ENCODE measurements at places on chromosomes 5 and 9.

DNA sequence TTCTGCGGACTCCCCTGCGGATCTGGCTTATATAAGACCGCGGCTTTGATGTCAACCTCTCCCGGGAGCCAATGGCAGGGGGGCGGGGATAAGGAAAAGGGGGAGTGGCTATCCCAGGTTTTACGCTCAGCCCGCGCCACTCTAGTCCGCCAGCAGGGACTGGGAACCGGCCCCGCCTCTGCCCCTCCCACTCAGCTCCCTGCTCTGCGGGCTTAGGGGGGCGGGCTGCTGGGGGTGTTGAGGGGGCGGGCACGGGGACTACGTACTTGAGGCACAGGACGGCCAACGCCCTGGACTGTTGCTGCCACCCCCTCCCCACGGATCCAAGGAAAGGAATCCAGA, at the start of gene HAND1:
Gene HAND1 (minus strand): TSS at position 4 of the 342 bp plus-strand sequence. CDS start 219 bp downstream, outside the sequence.
- DNase-seq: no peak

DNA sequence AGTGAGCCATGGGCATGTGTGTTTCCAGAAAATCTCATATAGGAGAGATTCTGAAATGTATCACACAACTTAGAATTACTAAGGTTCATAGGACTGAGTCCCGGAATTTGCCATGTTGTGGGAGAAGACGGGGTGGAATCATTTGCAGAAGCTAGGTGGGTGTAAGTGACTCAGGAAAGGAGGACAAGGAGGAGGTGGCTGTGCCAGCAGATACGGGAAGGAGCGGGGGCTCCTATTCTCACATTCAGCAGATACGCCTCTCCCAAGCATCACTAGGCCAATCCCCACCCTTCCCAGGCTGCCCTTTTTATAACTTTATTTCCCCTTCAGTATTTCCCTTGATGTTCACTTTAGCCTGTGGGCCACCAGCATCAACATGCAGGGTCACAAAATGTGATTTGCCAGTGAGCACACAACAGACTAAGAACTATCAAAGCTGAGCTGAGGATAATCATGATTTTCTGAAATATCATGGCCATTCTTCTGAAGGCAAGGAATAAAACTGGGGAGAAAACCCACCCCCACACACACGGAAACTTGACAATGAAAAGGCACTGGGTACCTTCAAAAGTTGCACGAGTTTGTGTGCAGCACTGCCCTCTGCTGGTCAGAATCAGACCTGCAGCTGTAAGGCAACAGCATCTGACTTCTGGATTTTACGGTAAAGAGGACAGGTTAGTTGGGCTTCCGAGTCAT, 133.2 kb downstream of the MTX3 start:
- peak; percentile 79 for DNase-seq

DNA sequence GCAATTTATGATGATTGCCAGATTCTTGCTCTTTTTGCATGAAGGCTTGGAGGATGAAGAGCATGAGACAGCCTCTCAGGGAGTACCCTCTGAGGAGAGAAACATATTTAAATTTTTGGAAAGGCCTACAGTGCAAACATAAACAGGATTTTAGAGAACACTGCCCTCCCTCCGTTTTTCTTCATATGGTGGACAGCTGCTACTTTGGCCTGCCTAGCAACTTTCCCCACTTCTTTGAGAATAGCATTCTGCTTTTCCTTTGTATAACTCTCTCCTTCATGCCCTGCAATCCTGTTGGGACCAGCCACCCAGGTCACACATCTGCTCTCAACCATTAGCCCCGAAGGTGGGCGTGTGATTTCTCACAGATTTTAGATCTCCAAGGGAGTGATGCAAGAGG, 20.5 kb upstream of the TXN start:
- DNase-seq: no peak

DNA sequence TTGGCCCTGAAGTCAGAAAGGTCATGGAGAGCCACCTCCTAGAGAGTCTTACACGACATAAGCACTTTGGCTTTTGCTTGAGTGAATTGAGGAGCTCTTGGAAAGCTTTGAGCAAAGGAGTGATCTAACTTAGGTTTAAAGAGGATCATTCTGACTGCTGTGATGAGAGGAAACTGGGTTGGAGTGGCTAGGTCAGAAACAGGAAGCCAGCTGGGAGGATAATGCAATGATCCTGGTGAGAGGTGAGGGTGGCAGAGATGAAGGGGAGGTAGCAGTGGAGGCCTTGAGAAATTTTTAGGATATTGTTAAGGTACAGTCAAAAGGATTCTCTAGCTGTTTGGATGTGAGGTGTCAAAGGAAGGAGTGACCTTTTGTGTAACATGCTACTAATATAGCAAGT, 32.2 kb upstream of the ROPN1L start:
- DNase-seq: no peak

DNA sequence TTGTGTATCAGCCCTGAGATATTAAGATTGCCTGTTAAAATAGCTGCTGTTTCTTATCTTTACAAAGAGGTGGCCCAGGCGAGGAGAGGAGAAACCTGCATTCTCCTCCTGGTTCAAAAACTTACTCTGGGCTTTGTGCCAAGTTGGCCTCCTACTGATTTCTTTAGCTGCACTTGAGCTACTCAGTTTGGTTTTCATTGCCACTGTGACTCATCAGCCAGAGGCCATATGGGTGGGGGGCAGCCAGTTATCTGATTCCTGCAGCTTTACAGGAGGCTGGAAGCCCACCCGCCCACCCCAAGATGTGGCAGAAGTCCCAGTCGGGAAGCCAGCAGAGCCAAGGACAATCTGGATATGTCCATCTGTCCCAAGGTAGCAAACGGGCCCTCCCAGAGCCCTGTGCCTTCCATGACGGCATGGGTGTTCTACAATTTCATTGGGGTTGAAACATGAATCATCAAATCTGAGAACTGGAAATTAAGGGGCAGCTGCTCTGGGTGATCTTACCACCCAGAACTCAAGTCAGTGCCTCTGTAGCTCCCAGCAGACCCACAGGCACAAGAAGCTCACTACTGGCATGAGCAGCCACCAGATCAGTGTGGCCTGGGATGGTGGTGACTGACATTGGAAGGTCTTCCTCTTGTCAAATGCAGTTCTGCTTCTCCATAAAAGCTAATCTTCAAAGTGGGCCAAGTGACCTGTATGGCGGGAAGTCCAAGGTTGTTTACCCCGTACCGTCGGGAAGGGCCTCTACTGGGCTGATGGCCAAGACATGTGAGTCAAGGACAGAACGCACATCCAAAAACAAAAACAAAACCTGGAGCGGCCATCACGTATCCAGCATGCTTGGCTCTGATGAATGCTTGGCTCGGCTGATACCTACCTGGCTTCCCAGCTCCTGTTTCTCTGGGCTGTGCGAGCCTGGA, 15.6 kb downstream of the FCN2 start:
- DNase-seq: no peak

DNA sequence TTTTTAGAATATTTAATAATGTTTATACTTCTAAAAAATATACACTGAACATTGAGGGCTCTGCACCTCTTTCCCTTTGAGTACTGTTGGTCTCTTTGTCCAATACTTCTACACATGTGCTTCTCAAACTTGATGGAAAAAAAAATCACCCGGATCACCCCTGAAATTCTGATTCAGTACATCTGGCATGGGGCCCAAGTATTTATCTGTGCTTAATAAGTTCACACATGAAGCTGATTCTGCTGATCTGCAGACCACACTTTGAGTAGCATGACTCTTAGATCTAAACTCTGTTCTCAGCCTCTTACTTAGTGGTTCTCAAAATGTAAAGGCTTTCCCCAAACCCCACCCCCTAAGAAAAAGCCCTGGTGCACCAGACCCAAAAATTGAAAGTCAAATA, 12.0 kb downstream of the RUSC2 start:
- DNase-seq: no peak

DNA sequence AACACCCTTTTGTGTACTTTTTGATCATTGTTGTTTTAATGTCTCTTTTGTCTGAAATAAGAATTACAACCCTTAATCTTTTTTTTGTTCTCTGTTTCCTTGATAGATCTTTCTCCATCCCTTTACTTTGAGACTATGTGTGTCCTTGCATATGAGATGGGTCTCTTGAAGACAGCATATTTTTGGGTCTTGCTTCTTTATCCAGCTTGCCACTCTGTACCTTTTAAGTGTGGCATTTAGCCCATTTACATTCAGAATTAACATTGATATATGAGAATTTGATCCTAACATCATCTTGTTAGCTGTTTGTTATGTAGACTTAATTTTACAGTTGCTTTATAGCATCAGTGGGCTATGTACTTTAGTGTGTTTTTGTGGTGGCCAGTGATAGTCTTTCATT, 382.5 kb downstream of the MED10 start:
- DNase-seq: no peak

DNA sequence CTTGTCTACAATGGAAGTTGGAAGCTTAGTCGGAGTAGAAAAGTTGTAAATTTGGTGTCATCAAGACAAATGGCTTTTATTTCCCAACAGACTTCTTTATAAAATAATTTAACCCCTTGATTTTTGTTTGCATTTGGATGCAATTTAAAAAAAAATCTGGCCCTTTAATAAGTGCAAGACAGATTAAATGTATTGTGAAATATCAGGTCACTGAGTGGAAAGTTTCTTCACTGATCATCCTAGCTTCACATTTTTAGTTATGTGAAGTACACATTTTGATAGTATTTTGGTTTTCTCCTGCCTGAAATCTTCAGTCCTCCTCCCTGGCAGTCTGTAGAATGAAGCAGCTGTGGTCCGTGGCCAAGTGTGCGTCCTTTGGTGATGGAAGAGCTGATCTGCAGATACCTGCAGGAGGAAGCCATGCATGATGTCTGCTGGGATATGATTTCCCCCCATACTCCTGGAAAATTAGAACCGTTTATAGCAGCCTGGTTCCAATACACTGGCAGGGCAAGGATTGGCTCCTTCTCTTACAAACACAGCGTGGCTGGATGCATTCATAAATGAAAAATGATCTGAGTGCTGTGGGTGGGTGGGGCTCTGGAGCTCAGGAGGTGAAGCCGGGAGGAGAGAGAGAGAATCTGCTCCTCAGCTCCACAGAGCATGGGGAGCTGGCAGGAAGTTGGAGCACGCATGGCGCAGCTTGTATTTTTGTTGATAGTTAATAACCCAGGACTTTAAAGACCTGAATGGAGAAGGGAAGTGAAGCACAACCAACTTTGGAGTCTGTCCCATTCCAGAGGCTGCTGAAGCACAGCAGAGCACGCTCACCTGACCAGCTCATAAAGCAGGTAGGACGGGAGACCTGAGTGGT, 238.4 kb downstream of the GOLPH3 start:
- no peak for DNase-seq
